HCT116 (cell line): ENCODE measurements at places on chromosomes 5 and 9. TPM values are rescaled to one million over a fixed set of nuclear protein-coding genes. Genes with fewer than 3 reads are reported as not detected.

DNA sequence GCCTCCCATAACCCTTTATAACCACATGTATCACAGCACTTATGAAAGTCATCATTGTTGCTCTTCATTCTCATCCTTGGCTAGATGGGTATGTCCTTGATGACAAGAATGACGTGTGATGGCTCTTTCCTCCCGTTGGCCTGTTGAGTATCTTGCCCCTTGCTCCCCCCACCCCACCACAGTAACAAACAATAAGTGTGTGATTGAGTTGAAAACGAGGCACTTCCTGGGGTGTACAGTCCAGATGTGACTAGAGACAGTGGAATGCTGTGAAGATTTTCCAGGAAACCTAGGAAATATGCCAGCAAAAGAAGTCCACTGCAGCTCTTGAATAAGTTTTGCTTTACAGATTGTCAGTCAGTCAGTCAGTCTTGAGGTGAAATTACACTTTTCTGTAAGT is 262.5 kb downstream of the ELAVL2 start:
- H3K4me3 ChIP-seq: no peak overlapping the region
- no peaks in the 10 kb centered on the region for H3K27me3 ChIP-seq
- no peak overlapping the region for H3K27ac ChIP-seq
- H3K36me3 ChIP-seq: no peaks in the 10 kb centered on the region
- no peak for DNase-seq

DNA sequence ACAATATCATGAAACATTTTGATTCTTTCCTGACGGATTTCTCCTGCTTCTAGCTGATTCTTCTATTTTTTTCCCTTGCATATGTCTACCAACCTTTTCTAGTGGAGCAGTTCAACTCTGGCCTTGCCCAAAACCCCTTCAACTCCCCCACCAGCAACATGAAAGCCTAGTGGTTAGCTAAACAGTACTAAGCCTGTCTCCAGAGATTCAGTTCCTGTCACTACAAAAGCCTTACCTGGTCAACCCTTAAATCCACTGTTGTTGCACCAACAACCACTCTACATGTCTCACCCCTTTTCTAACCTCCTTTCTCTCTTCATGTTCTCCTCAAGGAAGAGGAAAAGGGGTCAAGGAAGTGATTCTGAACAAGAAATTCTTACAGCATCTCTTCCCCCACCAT is 74.8 kb upstream of the PIK3R1 start:
- no peaks in the 10 kb centered on the region for H3K27me3 ChIP-seq
- no peak overlapping the region for H3K27ac ChIP-seq
- no peaks in the 10 kb centered on the region for H3K4me1 ChIP-seq
- no peak overlapping the region for H3K4me3 ChIP-seq
- H3K36me3 ChIP-seq: no peaks in the 10 kb centered on the region
- no peak for DNase-seq

GRCh38 chr5:94313696-94314095 is 304.7 kb downstream of the KIAA0825 start:
- no peak overlapping the region for H3K4me3 ChIP-seq
- no peak for DNase-seq
- no peaks in the 10 kb centered on the region for H3K27me3 ChIP-seq
- no peak overlapping the region for H3K27ac ChIP-seq

The BSPRY gene
- total RNA-seq: 22.7 TPM
